ENCODE measurements at places on chromosomes 7 and 10. TPM values are rescaled to one million over a fixed set of nuclear protein-coding genes. Genes with fewer than 3 reads are reported as not detected.

Gene TMEM229A
- total RNA-seq = not detected

Gene TMEM176B
- not detected for total RNA-seq

Gene LRRD1
- total RNA-seq = not detected

Gene ETV1
- 28.7 TPM for total RNA-seq

Gene SLC26A3
- not detected for total RNA-seq

Gene DMBT1
- under 0.01 TPM for total RNA-seq

Gene NUTM2E
- not detected for total RNA-seq

Gene SOSTDC1
- total RNA-seq = not detected

Gene UCN3
- not detected for total RNA-seq

Gene MYL10
- not detected for total RNA-seq

Gene KLLN
- 0.47 TPM for total RNA-seq

Gene CYP26C1
- under 0.01 TPM for total RNA-seq

Gene IGFBP3
- 21.3 TPM for total RNA-seq

Gene AGMO
- under 0.01 TPM for total RNA-seq

Gene PRPS1L1
- total RNA-seq = not detected

Gene VIPR2
- not detected for total RNA-seq

Gene SYT15
- under 0.01 TPM for total RNA-seq

Gene WEE2
- not detected for total RNA-seq

Gene SPDYE18
- 0.32 TPM for total RNA-seq

Gene NPY4R
- total RNA-seq = not detected

Gene ATOH7
- not detected for total RNA-seq

Gene PKD2L1
- total RNA-seq = not detected

Gene C10orf62
- not detected for total RNA-seq

Gene CYP2C18
- total RNA-seq = 0.09 TPM

Gene ADAMTS14
- total RNA-seq = 3.3 TPM

Gene CDNF
- total RNA-seq = 1.5 TPM

Gene H2BK1
- total RNA-seq = not detected

Gene ITIH5
- 0.17 TPM for total RNA-seq

Gene SPOCK2
- 2.0 TPM for total RNA-seq

Gene KLF14
- total RNA-seq = under 0.01 TPM

Gene GRM3
- total RNA-seq = not detected

Gene TFEC
- 0.16 TPM for total RNA-seq

Gene SPRN
- 0.63 TPM for total RNA-seq

Gene CPN1
- total RNA-seq = not detected

Gene IDI1
- 35.8 TPM for total RNA-seq

Gene IL15RA
- total RNA-seq = 5.3 TPM

Gene TSPAN13
- 1.8 TPM for total RNA-seq

Gene C7orf33
- not detected for total RNA-seq

Gene AZGP1
- not detected for total RNA-seq

Gene CFAP70
- 2.1 TPM for total RNA-seq

Gene TEX36
- total RNA-seq = not detected

Gene ASZ1
- not detected for total RNA-seq

Gene SLC25A13
- 3.9 TPM for total RNA-seq

Gene TRIM4
- total RNA-seq = 23.3 TPM

Gene ASB15
- not detected for total RNA-seq

Gene ABCC2
- 0.60 TPM for total RNA-seq

Gene MYOF
- total RNA-seq = 108 TPM

Gene PRKCQ
- total RNA-seq = under 0.01 TPM
